ENCODE measurements at places on chromosomes 12 and 14.

GRCh38 chr14:85090681-85091080 is 439.3 kb upstream of the FLRT2 start:
- no peak for DNase-seq

DNA sequence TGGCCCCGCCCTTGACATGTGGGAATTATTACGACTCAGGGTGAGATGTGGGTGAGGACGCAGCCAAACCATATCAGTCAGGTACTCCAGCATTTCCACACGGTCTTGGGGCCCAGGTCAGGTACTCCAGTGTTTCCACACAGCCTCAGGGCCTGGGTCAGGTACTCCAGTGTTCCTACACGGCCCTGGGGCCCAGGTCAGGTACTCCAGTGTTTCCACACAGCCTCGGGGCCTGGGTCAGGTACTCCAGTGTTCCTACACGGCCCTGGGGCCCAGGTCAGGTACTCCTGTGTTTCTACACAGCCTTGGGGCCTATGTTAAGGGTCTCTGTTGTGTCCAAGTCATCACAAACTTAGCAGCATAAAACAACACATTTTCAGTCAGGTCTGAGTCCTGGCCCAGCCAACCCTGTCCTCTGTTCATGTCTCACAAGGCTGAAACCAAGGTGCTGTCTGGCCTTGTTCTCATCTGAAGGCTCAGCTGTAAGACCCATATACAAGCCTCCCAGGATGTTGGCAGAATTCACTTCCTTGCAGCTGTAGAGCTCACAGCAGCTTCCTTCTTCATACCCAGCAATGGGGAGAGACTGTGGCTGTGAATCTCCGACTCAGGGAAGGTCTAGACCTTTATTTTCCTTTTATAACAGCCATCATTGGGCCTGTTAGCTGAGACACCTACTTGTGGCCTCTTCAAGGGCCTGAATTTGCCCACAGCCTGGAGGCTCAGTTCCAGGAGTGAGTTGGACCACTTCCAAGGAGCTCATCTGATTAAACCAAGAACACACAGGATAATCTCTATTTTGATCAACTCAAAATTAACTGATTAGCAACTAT is 107.6 kb upstream of the SFSWAP start:
- no peak for DNase-seq

DNA sequence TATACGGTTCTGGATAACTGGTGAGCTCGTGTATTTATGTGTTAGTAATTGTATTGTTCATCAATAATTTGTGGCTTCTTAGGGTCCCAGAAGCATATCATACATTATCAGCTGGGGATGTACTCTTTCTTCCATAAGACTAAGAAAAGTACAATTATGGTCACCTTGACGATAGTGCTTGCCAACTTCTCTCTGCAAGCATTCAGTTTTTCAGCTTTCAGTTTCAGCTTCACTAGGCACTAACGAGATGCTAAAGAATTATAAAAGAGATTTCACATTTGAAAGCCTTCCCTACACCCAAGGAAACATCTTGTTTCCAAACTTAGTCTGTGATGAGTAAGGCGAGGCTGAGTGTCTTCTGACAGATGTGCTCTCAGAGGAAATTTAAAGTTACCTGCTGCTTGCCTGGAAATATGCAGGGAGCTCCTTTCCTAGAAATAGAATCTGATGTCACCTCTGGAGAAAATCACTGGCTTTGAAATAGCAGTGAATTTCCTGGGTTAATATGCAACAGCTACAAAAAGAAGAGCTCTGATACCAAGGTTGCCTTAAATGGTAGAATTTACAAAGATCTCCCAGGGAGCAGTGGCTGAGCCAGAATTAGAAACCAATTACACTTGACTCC is 1419.9 kb upstream of the TMEM132C start:
- no peak for DNase-seq

DNA sequence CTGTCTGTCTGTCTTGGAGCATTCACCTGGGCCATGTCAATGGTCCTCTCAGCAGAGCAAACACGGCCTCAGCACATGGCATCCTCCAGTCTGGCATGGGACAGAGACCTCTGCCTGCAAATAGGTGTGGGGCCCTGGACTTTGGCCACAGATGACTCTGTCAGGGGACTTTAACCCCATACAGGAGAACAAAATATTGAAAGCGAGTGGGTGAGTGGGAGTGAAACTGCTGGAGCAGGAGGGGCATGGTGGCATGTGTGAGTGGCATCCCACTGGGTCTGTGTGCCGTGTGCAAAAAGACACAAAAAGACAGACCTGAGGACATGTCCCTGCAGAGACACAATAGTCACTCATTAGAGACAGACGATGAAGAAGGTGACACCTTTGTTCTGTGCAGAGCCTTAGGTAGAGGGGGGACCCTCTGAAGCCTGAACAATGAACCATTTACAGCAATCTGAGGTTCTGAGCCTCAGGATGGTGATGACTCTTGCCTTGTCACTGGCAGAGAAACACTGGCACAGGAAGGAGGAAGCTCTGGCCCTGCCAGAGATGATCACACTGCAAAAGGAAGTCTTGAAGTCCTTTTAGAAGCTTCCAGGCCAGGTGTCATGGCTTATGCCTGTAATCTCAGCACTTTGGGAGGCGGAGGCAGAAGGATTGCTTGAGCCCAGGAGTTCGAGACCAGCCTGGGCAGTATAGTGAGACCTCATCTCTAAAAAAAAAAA is 7.5 kb downstream of the LAG3 start:
- no peak for DNase-seq

DNA sequence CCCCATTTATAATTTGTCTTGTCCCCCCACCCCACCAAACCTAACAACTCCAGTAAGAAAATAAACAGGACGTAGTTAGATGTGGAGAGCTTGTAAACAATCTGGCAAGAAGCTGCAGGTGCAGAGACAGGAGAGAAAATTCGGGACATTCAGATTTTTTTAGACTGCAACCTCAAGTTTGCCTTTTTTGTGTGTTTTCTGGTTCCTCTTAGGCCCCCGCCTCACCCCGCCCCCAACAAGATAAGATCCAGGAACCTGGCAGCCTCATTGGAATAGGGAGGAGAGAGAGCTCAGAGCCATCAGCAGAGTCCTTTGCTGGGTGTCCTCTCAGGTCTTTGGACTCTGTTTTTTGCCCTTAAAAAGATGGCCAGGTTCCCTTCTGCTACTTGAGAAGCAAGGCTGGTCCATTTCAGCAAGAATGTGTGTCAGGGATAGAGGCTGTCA is 2.9 kb downstream of the HOXC10 start:
- no peak for DNase-seq

GRCh38 chr14:88289234-88289633 is 33.8 kb downstream of the KCNK10 start:
- DNase-seq = no peak

DNA sequence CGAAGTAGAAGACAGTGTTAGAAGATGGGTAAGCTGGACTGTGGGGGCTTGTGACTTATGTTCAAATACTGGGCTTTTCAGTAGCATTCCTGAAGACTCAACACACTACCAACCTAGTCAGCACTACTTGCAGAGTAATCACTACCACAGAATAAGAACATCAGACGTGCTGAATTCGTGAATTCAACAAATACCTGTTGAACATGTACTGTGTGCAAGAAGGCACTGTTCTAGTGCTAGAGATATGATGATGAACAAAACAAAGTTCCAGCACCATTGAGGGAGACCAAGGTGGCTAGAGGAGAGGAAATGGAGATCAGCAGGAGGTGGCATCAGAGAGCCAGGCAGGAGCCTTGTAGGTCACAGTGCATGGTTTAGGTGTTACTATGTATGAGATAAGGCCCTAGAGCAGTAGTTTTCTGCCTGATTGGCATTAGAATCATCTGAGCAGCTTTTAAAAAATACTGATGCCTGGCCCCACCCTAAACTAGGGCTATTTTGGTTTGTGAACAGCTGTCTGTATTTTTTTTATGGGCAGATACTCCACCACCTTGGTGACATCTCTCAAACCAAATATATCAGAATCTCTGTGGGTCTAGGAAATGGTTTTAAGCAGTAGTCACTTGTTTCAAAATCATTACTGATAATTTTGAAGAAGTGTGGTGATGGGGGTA is 26.8 kb downstream of the FERMT2 start:
- DNase-seq = no peak

GRCh38 chr14:72741826-72742117 is 152.1 kb downstream of the DPF3 start:
- DNase-seq = no peak

DNA sequence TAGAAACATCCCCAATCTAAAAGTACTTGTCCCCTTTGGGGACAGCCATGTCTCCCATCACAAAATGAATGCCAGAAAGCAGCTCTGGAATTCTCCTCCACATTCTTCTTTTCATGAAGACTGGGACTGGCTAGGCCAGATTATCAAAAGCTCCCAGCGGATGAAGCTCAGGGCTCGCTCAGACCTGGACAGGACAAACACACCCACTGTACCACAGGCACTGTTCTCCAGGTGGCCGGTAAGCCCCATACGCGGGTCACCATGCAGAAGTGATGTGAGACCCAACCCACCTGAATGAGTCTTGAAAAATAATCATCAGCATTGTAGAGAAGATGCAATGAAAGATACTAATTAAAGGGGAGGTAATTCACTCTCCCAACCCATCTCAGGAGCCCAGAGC is 85.1 kb downstream of the GCH1 start:
- no peak for DNase-seq

DNA sequence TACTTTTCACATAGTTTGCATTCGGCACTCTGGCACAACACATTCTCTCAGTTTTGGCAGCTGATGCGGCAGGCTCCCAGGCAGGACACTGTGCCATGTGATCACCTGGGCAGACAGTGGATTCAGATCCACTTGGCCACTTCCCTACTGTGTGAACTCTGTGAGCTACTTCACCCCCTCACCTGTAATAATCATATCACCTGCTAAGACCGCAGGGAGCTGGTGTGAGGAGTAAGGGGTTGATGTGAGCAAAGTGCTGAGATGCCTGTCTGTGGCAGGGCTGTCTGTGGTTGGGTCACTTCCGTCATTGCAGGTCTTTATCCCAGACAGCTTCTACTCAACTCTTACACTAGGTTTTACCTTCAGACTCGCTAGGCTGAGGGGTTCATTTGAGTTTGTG is 50.4 kb upstream of the AMN start:
- no peak for DNase-seq

DNA sequence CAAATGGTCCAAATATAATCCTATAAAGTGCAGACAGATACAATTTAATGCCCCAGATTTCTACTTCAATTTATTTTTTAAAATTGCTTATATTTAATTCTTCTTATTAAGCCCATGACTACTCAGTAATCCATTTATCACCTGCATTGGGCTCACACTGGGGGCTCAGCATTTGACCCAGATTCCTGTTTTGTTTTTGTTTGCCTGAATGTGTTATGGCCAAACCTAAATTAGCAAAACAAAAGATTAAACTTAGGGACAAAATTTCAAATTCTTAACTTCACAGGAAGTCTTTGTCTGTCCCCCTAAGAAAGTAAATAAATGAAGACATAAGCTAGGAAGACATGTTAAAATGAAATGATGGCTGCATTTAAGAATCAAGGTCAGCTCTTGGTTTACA is 322.3 kb downstream of the RMST start:
- no peak for DNase-seq

DNA sequence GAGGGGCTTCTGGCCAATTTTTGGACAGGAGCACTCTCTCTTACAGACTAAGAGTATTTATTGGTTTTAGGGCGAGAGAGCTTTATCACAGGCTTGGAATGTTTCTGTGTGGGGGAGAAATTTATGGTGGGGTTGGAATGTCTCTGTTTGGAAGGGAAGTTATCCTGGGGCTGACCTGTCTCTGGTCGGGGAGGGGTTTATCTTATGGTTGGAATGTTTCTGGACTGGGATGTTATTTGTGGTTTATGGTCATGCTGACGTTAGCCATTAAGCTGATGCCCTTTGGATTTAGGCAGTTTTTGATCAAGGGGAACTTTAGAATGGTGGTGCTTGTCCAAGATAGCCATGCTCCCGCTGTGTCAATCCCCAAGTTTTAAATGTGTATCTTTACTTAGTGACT is 614.8 kb downstream of the DIO2 start:
- no peak for DNase-seq

DNA sequence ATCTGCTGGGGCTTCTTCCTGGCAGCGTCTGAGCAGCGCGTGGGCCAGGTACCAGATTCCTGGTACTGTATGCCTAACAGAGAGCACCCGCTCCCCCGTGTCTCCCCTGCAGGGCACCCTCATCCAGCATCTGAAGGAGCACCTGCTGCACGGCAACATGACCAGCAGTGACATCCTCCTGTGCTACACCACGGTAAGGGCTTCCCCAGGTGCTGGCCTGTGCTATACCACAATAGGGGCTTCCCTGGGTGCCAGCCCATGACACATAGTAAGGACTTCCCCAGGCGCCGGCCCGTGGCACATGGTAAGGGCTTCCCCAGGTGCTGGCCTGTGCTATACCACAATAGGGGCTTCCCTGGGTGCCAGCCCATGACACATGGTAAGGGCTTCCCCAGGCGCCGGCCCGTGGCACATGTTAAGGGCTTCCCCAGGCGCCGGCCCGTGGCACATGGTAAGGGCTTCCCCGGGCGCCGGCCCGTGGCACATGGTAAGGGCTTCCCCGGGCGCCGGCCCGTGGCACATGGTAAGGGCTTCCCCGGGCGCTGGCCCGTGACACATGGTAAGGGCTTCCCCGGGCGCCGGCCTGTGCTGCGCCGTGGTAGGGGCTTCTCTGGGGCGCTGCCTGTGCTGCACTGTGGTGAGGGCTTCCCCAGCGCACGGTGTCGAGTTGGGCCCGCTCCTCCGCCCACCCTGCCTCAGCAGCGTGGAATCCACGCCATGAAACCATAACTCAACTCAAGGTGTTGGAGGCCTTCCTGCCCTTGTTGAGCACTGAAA is 49.3 kb downstream of the AACS start:
- no peak for DNase-seq

Data from NCI-H524 treated with DMSO at 0.1 percent for 48 hours (cell line).